ENCODE measurements at places on chromosomes 7 and 10.

GRCh38 chr10:30534465-30535144 is 94.9 kb downstream of the LYZL2 start:
- peak; percentile 88 for DNase-seq

- DNase-seq: no peak
Observed at GRCh38 chr7:140327261-140327661, 71.1 kb downstream of the SLC37A3 start.

- DNase-seq: peak; percentile 32
Observed at GRCh38 chr7:98281757-98282606, 496 bp downstream of the BRI3 start.

DNA sequence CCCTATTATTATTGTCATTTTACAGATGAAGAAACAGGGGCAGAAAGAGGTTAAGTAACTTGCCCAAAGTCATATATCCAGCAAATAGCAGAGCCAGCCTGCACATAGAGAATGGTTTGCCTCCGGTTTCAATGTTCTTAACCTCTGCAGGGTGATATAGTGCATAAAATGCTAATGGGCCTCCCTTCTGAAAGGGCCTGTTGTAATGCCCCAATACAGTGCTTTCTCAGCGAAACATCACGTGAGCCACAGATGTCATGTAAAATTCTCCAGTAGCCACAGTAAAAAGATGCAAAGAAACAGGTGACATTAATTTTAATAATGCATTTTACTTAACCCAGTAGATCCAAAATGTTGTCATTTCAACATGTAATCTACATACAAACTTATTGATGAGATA is 38.1 kb downstream of the LRGUK start:
- no peak for DNase-seq

DNA sequence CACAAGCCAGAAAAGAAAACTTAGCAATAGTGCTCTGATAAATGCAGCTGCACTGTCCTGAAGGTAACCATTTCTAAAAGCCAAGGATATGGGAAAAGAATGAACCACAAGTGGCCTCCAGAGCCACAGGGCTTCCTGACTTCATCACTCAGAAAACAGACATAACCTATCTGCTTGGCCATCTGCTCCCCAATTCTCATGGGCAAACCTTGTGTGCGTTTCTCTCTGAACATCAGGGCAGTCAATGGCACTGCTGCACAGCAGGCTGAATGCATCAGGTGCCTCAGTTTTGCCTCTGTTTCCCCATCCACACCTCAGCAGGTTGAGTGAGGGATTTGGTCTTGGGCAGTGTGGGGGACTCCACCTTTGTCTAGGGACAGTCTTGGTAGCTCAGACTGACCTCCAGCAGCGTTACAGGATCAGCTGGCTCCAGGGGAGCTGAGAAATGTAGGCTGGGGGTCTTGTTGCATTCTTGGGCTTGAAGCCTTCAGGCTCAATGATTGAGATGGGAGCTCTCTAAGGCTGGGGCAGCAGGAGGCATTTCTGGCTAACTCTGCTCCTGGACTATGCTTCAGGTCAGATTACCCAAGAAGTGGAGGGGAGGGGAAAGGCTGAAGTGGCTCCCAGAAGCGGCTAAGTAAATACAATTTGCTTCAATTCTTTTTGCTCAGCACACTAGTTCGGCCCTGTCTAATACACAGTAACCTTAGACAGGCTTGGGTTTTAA is 23.6 kb upstream of the PDLIM1 start:
- no peak for DNase-seq

GRCh38 chr7:77729574-77730348 is 33.5 kb downstream of the RSBN1L start:
- no peak for DNase-seq

DNA sequence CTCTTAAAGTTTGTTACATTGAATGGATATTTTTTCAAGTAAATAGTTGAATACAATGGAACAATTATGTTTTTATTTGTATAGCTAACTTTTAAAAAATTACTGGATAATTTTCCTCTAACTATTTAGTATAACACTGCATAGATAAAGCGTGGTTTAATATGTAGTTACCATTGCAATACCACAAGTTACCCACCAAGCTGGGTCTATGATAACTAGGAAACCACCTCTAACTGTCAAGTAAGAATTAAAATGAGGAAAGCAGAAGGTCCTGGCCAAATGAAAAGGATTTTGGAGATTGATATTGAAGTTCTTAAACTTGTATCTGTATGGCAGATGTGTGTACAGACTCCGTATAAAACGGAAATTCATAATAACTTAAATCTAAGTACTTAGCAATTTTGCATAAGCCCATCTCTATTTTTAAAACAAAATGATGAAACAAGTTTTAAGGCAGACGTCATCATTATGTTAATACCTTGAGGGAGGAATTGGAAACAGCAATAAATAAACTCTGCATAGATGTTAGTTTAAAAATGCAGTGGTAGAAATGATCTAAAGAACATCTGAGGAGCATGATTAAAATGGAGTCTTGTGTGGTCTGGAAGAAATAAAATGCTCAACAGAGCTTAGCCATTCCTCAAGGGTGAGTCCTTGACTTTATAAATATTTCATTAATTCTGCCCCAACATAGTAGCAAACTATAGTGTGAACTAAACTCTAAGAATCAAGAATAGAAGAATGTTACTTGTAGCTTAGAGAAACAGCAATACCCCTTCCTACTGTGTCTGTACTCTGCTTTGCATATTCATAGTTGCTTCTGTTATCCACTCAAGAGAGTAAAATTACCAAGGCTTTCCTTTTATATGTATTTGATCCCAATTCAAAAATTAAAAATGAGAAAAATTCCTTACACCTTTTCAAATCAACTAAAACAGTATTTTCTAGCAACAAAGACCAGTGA is 206.4 kb upstream of the FERD3L start:
- no peak for DNase-seq

DNA sequence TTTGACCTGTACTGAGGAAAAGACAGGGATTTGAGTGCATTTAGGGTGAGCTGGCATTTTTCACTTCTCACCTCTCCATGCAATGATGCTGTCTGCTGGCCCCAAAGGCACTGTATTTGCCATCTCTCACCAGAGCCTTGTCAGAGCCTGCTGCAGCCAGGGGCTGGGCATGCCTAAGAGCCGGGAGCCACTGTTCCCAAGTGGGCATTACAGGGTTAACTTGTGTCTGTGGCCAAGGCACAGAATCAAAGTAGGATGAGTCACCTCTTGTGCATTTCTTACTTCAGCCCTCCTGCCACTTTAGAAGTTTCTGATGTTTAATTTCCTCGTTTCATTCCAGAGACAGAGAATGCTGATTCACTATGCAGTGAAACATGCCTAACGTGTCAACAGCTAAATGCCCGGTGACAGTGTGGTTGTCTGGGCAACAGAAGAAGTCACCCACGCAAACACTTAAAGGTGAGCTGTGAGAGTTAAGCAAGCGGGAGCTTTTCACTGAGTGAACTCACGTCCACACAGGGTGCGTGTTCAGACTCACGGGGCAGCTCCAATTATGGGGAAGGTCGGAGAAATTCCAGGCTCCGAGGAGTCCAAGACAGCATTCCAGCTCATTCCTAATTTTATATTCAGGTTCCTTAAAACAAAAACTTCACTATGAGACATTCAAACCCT is 57.1 kb upstream of the IGFBP3 start:
- DNase-seq: peak; percentile 60

DNA sequence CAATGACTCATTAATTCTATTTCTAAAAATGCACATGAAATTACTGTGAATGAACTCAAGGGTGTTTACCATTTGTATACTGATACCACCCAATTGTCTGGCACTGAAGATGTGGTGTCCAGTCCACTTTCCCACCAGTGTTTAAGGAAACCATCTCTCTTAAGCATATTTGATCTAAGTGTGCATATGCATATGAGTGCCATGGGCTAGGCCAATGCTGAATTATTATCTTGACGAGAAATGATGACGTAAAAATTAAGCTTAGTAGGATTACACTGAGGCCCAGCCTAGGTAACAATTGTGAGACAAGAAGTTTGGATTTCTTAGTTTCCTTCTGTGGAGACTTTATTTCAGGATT is 59.7 kb downstream of the SVIL start:
- no peak for DNase-seq

- no peak for DNase-seq
Observed at GRCh38 chr10:12590675-12591659, 241.6 kb downstream of the CAMK1D start.

DNA sequence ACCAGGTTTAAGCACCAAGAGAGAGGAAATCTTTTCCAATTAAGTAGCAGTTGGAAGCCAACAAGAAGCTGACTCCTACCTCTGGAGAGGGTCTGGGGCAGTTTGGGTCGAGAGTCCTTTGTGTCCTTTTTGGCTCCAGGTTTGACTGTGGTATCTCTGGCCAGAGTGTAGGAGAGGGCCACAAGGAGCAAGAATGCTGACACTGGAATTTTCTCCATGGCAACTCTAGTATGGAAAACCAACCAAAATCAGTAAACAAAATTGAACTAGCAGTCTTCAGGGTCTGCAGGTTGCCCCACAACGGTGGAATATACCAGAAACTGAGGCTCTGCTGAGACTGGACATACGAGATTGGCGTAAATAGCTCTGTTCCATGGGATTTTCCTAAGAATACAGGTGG is 3.2 kb downstream of the AGR2 start:
- no peak for DNase-seq

DNA sequence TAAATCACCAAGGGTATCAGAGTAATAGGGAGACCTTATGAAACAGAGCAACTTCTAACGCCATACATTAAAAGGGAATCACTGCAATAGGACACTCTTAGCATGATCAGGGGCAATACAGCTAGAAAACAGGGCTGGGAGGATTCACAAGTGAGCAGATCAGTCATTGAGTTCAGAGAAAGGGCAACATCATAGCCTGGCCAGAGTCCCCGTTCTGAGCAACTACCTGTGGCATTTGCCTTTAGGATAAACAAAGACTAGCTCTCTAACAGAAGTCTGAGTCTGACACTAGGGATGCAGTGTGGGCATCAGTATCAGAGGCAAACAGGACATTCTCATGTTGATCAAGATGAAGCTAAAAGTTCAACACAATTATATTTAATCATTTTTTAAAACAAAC is 297.9 kb downstream of the DGKB start:
- no peak for DNase-seq

DNA sequence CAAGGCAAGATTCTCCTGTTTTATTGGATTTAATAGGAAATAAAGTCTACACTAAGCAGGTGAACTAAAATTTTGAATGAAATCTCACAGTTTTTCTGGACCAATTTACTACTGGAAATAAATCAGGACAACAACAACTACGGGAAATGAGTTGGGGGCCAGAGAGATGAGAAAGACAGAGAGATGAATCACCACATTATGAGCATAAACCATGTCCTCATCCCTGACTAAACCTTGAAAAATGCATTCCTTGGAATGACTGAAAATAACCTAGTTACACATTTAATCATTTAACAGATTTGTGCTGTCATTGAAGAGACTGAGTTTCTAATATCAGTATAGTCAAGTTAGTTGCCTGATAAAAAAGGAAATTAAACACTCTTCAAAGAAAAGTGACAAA is 608.4 kb upstream of the KCND2 start:
- DNase-seq: no peak

DNA sequence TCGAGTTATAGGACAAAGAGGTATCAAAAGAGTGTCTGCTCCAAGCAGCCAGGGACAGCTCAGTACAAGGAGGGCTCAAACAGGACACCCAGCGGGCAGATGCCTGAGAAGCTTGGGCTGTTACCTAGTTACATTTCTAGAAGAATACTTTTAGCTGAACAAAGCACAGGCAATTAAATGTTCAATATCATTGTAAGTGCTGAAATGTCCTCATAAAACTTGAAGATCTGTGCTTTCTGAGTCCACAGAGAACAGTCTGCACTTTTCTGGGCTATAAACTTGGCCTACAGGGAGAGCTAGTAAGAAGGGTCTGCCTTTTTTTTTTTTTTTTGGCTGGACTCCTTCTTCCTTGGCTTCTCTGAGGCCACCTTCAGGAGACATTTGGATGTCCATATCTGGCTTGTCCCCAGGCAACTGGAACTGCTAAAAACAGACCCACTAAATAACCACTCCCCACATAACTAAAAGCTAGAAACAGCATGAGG is 123.2 kb downstream of the SLC16A9 start:
- DNase-seq: no peak

DNA sequence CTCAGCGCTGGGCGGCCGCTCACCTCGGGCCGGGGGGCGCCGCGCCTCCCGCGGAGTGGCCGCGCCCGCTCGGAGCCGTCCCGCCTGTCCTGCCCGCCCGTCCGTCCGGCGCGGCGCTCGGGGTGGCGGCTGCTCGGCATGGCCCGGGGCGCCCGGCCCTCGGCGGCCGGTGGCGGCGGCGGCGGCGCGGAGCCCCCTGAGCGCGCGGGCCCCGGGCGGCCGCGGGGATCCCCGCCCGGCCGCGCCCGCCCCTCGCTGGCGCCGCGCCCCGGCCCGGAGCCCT is 338 bp downstream of the SDK1 start:
- no peak for DNase-seq

GRCh38 chr7:133185512-133185911 is 67.4 kb upstream of the EXOC4 start:
- no peak for DNase-seq

DNA sequence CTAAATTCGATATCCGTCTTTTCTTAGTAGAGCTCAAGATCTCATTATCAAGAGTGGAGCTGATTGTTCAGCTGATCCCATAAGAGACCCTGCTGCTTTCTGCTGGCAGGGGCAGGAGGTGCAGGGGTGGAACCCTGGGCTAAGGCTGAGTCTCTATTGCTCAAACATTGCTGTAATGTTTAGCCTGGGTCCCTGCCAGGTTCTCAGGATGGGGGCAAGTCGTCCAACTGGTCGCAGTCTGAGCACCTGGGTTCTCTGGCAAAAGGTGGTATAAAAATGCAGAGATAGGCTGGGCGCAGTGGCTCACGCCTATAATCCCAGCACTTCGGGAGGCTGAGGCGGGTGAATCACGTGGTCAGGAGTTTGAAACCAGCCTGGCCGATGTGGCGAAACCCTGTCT is 62.0 kb upstream of the NRBF2 start:
- DNase-seq: no peak

GRCh38 chr10:86370006-86370585 is 3.5 kb upstream of the GRID1 start:
- DNase-seq: no peak

DNA sequence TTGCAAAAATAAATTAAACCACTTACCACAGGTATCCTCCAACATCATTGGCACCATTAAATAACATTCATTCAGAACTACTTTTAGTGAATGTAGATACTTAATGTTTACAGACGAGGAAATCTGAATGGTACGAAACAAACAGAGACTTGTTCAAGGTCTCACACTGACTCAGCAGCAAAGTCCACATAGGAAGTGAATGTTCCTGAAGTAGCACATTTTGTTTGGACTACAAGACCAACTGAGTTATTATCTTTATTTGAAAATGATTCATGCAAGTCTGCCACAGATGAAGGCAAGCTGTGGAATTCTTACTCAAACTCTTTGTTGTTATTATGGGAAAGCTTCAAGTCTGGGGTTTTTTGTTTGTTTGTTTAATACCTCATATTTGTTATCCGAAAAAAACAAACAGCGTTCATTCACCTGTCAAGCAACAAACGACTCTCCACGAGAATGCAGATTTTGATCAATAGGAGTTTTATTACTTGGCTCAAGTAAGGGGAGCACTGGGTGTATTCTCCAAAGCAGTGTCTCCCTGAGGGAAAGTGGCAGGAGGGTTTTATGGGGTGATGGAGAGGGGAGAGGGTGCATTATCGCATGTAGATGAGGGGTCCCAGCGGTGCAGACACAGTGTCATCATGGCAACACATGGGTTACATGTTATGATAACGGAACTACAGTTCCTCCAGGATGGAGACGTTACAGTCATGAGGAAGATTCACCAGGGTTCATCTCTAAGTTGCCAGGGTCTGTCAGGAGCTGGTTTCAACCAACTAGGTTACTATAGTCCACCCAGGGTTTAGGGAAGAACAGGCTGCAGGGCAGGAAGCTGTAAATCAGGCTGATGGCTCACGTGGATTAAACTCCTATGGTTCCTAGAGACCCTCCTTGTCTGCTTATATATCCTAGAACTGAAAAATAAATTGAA is 147.7 kb upstream of the AKR1E2 start:
- no peak for DNase-seq
